CD14-positive monocyte (primary cell): ENCODE measurements at places on chromosomes 12 and 14.
A peak's percentile ranks its signal among the peaks of the same experiment; 100 is the strongest.

- no peak for DNase-seq
Observed at GRCh38 chr12:81416571-81416970, 338.7 kb downstream of the ACSS3 start.

DNA sequence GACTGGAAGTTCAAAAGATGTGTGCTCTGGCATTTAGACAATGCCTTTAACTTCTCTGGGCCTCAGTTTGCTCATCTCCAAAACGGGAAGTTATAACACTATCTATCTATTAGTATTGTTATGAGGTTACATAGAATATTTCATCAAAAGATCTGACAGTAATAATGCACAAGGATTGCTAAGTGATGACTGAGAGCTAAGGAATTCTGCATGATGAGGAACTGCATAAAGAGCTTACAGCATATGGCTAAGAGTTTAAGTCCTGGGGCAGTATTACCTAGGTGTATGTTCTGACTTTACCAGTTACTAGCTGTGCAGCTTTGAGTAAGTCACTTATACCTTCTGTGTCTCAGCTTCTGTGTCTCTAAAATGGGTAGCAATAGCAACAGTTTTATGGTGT lies 160.1 kb upstream of the TMPO start:
- DNase-seq: no peak

DNA sequence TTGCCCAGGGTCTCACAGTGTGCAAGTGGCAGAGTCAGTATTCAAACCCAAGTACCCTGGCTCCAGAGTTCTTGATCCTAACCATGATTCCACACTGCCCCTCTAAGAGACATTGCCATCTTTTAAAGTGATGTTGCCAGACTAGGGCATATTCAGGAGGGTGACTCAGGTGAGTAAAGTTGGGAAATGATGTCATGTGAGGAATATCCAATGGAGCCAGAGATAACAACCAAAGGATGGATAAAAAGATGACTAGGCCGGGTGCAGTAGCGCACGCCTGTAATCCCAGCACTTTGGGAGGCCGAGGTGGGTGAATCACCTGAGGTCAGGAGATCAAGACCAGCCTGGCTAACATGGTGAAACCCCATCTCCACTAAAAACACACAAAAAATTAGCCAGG lies 85.6 kb downstream of the SMOC1 start:
- no peak for DNase-seq

GRCh38 chr12:6533653-6533922 lies 729 bp upstream of the GAPDH start:
- DNase-seq: no peak

DNA sequence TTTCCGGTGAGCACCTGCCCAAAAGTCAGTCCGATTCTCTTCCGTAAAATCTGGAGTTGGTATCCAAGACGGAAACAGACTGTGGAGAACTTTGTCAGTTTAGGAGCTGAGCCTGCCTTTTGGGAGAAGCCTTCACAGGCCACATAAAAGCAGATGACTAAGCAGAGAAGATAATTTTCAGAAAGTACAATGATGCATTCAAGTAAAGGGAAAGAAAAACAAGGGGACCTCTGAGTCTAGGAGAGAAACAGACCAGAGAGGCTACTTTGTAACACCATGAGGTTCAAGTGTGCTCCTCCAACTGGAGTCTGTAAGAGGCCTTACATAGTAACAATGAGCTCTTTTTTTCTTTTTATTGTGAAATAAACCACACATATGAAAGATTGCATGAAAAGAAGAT lies 21.1 kb downstream of the TMED8 start:
- no peak for DNase-seq

DNA sequence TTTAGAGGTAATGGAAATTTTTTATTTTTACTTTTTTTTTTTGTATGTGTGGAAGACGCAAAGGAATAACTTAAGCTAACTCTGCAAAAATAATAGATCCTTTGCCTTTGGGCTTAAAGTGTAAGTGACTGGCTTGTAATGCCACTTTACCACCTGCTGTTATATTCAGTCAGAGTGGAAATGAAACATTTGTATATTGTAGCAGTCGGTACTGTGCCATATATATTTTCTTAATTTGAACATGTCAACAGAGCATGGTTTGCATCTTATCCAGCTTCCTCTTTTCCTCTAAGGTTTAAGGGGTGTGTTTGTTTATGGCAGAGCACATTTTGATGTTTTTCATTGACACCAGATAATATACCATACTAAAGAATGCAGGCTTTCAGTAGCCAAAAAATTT lies 176.6 kb downstream of the TRHDE start:
- DNase-seq: no peak

DNA sequence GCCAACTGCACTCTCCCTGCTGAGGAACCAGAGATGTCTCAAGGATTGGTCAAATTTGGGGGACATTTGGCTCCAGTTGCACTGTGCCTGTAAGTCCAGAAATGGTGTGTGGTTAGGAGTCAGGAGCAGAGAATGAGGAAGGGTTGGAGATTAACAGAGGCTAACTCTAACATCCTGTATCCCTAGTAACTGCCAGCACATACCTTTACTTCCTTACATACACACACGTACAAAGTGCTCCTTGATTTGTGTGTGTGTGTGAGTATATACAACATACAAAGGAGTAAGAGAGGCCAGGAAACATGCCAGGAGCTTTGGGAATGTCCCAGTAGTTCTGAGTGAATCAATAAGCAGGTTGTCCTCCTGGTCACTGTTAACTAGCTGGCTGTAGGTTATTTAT lies 39.8 kb upstream of the NRXN3 start:
- DNase-seq: no peak

- peak; percentile 40 for DNase-seq
Observed at GRCh38 chr12:107374161-107374840, 281.0 kb upstream of the CRY1 start.

DNA sequence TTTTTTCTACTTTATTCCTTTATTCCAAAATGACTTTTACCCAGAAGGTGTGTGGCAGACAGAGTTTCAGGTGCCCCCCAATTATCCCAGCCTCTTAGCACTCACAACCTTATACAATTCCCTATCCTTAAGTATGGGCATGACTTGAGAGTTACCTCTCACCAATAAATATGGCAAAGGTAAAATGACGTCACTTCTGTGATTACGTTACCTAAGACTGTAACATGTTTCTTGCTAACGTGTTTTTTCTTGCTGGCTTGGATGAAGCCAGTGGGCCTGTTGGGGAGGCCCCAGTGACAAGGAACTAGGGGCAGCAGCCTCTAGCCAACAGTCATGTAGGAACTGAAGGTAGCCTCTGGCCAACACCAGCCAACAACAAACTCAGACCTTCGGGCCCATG lies 13.3 kb upstream of the TUNAR start:
- DNase-seq: no peak

DNA sequence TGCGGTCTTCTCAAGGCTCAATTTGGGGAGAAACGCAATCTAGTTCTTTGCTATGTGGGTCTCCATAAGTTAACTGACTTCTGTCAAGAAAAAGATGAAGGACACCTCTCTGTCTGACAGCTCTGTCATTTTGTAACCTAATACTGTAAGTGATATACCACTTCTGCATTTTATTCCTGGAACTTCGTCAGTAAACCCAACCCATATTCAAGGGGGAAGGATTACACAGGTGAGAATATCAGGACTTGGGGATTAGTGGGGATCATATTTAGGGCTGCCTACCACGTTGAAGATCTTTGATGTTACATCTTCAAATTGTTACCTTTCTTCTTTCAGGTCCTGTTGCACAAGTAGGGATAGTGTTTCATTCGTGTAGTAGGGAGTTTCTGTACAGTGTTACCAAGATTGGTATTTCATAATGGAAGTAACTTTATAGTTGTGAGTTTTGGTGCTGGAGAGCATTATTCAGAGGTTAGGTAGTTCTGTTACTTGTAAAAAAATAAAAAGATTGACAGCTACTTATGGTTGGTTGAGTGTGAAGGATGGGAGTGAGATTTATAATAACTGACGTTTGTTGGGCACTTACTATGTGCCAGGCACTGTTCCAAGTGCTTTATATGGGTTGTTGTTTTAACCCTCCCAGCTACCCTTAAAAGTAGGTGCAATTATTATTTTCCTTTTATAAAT lies 1.6 kb downstream of the TMEM260 start:
- no peak for DNase-seq

- DNase-seq: peak; percentile 63
Observed at GRCh38 chr14:101851736-101852405, 90.4 kb downstream of the PPP2R5C start.

GRCh38 chr14:67426161-67426560 lies 14.2 kb upstream of the PLEK2 start:
- no peak for DNase-seq

DNA sequence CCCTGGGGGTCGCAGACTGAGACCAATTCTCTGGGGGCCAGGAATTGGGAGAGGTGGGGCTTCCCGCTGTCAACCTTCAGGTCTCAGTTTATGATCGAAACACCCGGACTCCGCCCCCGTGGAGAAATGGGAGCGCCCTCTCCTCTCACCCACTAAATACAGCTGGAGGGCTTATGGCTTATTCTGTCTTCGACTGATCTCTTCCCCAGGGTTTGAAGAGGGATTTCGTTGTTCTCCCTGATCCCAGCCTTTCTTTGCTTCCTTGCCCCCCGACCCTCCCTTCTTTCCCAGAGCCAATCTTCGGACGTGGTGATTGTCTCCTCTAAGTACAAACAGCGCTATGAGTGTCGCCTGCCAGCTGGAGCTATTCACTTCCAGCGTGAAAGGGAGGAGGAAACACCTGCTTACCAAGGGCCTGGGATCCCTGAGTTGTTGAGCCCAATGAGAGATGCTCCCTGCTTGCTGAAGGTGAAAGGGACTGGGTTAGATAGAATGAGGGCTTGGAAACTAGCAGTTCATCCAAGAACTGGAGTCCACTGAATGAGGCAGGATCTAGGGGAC lies 607 bp downstream of the OS9 start:
- no peak for DNase-seq

DNA sequence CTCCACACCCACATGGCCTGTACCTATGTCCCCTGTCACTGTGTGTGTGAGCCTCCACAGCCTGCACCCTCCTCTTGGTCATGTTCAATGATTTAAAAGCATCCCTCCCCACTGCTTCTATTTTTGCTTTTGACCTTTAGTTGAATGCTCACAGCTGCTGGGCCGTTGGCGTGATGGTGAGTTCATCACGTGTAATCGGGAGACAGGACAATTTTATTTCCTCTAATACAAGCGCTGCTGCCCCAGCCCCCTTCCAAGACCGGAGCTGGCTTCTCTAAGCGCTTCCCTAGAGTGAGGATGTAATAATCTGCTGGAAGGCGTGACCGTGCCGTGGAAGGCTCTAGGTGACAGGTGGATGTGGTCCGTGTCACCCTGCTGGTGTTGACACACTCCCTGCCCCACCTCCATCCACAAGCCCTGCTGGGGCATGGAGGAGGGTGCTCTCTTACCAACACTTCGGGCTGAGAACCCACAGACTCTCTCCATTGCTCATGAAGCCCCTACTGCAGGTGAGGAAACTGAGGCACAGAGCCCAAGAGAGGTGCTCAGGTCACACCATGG lies 25.4 kb downstream of the CCDC85C start:
- DNase-seq: no peak

- DNase-seq: no peak
Observed at GRCh38 chr14:31205681-31206535, 1.7 kb downstream of the HECTD1 start.

DNA sequence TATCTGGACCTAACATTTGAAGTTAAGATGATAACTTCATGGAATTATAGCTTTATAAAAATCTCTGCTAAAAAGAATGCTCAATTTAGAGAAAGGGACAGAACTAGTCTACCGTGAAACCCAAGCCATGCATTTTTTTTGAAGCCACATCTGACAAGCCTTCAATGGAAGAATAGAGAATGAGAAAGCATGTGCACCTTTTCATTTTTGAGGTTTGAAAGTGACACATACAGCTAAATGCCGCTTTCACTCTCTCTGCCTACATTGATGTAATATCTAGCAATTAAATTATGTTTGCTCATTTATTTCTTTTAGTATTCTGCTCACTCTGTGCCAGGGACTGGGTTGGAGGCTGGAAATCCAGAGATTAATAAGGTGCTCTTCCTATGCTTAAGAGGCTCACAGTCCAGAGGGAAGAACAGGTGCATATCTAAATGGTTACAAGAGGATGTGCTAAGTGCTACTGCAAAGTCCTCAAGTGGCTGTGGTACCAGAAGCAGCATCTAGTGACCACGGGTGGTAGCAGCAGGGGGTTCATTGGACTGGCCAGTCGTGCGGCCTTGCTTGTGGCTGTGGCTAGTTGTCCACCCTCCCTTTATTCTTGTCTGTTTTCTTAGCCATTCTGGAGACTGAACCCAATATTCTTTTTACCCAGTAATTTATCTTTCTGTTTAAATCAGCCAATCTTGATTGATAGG lies 60.4 kb downstream of the PPP1R36 start:
- DNase-seq: no peak

DNA sequence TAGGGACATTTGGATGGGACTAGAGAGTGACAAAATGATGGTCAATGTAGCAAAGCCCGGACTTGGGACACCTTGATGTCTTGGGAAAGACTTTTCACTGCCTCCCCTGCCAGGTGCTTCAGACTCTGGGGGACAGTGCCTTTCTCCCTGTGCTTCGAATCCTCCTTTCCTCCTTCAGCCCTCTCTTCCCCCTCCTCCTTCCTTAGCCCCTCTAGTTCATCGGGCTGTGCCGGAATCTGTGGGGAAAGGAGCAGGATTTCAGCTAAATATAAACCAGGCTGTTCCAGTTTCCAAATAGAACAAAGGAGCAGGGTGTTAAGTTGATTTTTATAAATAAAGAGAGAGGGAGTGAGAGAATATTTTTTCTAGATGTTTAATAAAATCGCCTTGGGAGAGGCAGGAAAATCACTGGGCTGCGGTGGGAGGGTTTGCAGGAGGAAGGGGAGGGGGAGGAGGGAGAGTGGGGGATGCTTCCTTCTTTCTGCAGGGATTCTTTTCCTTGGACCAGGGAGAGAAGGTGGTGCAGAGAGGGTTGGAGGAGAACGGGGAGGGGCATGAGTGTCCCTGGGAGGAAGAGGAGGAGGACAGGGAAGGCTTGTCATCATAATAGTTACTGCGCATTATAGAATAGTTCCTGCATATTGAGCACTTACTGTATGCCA lies 21.3 kb upstream of the CABP1 start:
- no peak for DNase-seq

DNA sequence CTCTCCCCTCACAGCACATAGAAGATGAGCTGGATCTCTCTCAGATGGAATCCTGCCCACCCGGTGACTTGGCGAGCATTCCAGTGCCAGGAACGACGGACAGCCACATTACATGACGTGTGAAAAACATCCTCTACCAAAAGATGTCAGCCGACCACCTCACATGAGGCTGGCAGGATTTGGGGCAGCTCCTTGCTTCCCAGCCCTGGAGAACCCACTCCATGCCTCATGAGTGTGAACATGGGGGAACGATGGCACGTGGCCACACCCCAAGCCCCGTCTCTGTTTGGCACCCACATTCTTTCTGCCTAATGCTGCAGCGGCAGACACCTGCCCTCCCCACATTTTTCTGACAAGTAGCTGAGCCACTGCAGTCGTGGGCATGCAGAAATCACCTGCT lies 202.5 kb downstream of the CALM1 start:
- no peak for DNase-seq

GRCh38 chr12:110893956-110894355 lies 26.4 kb downstream of the MYL2 start:
- no peak for DNase-seq

GRCh38 chr14:60327447-60328331 lies 78.7 kb downstream of the PPM1A start:
- DNase-seq: no peak

- DNase-seq: no peak
Observed at GRCh38 chr14:36111822-36112583, 64.5 kb downstream of the PTCSC3 start.
